ENCODE measurements at places on chromosomes 5 and 9.
A peak's percentile ranks its signal among the peaks of the same experiment; 100 is the strongest.

DNA sequence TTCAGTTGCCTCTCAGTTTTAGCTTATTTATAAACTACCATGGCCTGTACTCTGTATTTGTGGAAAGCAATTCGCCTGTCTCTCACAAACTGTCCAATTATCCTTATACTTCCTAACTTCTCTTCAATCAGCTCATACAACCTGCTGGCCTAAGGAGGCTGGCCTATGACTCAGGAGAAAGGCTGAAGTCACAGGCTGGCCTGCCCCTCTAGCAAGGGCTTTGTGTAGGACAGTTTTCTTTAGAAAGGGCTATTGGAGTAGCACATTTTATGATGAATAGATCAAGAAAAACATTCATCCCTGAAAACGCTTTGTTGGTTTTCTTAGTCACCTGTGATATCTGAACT lies 988.7 kb upstream of the ARRDC3 start:
- no peak for DNase-seq

DNA sequence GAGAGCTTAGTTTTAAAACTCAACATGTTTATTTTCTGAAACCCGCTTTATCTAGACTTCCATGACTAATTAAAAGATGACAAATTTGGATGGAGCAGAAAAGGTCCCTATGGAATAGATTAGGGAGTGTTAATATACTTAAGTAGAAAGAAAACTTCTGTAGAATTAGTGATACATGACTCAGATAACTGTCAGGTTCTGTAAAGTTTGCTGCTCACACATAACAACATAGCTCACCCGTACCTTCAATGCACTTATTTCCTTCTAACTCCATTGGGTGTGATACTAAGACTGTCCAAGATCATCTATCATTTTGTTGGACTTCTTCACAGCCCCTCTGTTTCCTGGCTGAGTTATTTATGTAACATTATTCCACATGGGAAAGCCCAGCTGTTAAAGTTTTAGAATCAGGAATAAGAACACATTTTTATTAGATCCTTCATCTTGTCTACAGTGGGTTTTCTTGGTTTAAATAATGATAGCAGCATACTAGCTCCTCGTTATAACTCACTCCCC lies 27.8 kb downstream of the TMEM167A start:
- DNase-seq, result no peak

DNA sequence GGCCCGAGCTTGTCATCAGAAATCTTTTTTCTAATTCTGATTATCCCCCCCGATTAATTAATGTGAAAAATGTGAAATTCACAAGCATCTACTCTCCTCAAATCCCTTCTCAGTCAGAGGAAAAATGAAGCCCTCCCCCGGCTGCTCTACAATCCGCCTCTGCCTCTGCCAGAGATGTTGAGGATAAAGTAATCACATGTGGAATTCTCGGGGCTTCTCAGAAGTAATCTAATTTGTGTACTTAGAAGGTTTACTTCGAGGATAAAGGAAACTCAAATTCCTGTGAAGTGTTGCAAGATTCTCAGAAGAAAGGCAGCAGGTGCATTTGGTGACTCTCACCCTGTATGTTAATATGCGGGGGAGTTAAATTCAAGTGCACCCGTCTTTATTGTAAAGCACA lies 726.1 kb upstream of the ADAMTS16 start:
- DNase-seq, result no peak

DNA sequence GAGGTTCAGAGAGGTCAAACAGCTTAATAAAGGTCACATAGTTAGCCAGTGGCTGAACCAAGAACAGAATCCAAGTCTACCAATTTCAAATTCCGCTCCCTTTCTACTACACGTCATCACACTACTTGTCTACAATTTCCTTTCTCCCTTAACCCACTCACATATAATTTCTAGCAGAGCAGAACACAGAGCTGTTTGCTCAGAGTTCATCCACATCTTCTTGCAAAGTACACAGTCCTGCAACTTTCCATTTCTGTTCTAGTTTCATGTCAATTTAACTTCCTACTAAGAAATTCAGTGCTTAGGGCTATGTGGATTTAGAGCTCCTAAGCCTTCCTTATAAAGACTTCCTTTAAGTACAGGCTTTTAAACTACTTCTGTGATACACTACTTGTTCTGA lies 61.3 kb downstream of the MEGF9 start:
- no peak for DNase-seq

- DNase-seq, result no peak
Measured at GRCh38 chr5:164207646-164208045, 702.2 kb downstream of the MAT2B start.

DNA sequence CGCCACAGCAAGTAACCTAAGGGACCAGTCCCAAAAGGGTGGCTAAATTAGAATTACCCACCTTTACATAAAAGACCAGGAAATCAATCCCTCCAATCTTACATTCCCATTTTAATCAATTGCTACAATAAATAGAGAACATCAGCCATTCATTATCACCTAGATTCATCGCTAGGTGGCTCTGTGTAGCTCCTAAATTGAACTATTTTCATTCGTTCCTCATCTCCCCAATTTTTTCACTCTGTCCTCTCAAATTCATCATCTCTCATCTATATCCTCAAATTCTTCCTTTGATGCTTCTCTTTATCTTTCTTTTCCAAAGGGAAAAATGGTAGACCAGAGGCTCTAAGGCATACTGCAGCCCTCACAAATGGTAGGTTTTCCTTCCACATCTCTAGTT lies 108.2 kb upstream of the TNC start:
- no peak for DNase-seq

GRCh38 chr9:123368023-123368422 lies 12.0 kb downstream of the CRB2 start:
- no peak for DNase-seq

- no peak for DNase-seq
Measured at GRCh38 chr5:88875341-88876234, 7.4 kb downstream of the MEF2C start.

DNA sequence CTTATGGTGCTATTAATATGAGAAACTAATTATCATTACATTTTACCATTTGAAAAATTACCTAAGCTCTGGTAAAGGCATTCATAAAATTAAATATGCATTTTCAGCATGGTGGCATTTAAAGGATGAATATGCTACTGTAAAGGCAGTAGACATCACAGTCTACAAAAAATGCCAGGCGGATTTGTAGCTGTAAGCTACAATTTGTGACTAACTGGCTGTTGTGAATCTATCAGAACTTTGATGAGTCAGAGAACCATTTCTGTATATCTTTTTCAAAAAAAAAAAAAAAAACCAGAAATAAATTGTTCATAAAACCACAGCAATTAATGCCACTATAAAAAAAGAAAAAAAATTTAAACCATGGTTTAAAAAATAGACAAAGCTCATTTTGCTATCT lies 186.3 kb downstream of the NFIB start:
- DNase-seq, result no peak

DNA sequence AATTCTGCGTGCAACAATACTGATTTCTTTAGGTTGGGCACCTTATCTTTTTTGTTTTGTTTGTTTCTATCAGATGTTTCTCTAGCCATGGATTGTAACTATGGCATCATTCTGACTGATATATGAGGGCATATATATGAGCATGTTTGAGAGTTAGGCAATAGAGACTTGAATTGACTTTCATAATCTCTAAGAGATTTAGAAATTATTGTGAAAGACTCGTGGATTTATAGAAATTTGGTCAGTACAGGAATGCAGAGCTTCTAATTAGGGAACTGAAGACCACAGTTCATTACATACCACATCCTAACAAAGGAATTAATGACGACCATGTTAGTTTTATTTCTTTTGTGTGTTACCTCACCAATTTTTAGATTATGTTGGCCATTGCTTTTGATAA lies 546.0 kb upstream of the GRAMD2B start:
- DNase-seq, result no peak

GRCh38 chr9:128552744-128553440 lies 505 bp downstream of the SPTAN1 start:
- no peak for DNase-seq

GRCh38 chr5:73442996-73443627 lies 5.5 kb downstream of the FOXD1 start:
- DNase-seq, result no peak

- no peak for DNase-seq
Measured at GRCh38 chr9:88339317-88339716, 48.9 kb upstream of the SPIN1 start.

GRCh38 chr5:134125039-134126015 lies 10.8 kb downstream of the TCF7 start:
- no peak for DNase-seq

DNA sequence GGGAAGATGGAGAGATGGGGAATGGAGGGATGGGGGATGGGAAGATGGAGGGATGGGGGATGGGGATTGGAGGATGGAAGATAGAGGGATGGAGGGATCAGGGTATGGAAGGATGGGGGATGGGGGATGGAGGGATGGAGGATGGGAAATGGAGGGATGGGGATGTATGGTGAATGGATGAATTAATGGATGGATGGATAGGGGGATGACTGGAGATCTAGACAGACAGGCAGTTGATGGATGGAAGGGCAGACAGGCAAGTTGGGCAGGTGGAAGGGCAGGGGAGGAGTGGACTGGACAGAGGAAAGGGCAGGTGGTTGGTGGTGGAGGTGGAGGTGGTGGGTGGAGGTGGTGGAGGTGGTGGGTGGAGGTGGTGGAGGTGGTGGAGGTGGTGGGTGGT lies 167.2 kb downstream of the C9orf50 start:
- DNase-seq, result no peak

GRCh38 chr5:157222506-157223230 lies 42.0 kb downstream of the ITK start:
- DNase-seq, result peak; percentile 39

DNA sequence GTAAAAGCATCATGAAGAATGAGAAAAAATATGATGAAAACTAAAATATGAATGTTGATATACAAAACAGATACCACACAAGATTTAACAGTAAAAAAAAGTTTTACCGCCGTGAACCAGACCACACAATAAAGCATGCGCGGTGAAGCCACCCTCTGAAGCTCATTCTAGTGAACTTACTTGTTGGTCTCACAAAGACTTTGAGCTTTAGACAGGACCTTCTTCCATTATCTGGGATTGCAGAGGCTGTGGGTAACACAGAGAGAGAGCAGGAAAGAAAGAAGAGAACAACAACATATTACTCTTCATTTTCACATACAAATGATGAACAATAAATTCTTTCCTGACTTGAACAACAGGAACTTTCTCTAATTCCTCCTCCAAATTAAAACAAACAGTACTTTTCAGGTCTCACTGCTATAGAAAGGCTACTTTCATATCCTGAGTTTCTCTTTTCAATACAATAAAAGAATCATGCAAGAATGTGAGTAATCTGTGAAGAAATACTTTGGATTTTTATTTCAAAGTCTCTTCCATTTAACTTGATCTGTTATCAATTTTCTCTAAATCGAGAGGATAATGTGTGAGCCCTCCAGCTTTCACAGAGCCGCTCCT lies 283.1 kb downstream of the EFNA5 start:
- no peak for DNase-seq

DNA sequence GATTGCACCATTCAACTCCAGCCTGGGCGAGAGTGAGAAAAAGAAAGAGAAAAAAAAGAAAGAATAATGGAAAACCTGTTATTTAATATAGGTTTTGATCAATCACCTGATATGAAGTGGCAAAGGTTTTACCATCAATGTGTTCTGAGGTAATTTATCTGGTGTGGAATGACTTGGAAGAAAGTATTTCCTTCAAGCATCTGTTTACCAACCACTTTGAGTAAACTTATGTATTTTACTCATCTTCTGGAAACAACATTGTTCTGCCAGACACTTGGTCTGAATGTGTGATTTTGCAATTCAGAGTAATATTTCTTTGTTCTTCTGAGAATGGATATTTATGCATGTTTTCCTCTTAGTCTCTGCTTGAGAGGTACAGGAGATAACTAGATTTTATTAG lies 24.3 kb downstream of the KIF2A start:
- no peak for DNase-seq

- no peak for DNase-seq
Measured at GRCh38 chr9:12221470-12221869, 471.7 kb upstream of the TYRP1 start.

GRCh38 chr5:101675510-101676219 lies 620.4 kb downstream of the SLCO4C1 start:
- DNase-seq, result no peak

DNA sequence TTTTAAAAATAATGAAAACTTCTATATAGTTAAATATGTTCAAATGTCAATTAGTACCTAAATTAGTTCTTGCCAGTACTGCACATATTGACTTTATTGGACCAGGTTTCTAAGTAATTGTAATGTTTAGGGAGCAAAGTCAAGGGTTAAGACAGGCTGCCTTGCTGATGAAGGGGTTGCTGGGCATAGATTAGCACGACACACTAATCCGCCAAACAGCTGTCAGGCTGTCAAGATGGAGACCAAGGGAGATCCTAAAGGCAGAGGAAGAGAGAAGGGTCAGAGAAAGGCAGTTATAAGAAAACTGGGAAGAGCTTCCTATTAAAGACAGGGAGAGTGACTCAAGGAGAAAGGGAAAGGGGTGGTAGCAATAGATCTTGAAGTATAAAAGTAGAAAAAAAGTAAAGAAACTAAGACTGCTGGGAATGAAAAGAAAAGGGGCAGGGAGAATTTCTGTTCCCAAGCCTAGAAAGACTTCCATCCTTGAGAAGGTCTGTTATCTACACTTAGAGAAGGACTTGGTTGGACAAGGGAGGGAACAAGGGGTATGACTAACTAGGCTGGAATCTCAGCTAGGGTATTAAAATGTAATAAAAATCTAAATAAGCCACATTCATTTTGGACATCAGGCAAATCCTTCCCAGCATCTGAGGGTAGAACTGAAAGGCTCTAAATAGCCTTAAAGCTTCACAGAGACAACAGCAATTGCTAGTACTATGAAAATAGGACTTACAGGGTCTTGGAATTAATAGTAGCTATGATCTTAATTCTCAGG lies 188.7 kb downstream of the FBXL17 start:
- DNase-seq, result no peak

DNA sequence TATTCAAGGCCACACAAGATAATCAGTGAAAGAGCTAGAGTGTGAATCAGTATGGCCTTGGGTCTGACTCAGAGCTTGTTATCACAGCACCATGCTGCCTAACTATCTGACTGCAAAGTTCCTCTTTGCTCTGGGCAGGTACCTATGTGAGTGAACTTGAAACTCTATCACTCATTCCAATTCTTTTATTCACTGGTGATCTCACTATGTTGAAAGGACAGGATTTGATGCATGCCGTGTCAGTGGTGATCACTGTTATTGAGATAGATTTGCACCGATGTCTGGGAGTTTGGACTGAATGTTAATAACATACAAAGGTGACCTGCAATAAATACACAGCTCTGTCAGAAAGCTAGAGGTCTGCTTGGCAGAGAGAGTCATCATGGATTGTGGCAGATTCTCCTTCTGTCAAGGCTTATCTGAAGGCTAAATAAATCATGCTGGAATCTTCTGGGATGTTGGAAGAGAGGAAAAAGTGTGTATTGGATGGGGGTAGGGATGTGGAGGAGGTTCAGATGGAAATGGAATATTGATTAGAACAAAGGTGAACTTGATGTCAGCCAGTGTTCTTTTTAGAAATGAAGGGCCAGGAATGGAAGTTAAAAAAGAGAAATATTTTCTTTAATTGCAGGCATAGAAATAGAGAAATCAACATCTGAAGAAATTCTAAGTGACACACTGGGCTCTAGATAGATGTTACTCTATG lies 91.8 kb upstream of the TNC start:
- no peak for DNase-seq
